Psoas muscle (tissue), 8 donors: ENCODE measurements at places on chromosomes 6 and 20. TPM values are rescaled to one million over a fixed set of nuclear protein-coding genes. Genes with fewer than 3 reads are reported as not detected.

DNA sequence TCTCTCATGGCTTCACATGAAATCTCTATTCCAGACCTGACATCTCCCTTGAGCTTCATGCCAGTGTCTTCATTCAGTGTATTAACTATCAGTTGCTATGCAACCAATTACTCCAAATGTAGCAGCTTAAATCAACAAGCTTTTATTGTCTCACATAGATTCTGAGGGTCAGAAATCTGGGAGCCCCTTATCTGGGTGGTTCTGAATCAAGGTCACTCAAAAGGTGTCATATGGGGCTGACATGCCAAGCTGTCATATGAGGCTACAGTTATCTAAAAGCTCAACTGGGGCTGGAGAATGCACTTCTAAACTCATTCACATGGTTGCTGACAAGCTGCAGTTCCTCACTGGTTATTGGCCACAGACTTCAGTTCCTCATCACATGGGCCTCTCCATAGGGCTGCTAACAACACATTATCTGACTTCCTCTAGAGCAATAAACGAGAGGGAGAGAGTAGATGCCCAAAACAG, 7.3 kb upstream of the CGA start:
- no peaks in the 10 kb centered on the region for H3K36me3 ChIP-seq
- DNase-seq: no peak
- H3K4me1 ChIP-seq: no peaks in the 10 kb centered on the region
- H3K4me3 ChIP-seq: no peak overlapping the region

DNA sequence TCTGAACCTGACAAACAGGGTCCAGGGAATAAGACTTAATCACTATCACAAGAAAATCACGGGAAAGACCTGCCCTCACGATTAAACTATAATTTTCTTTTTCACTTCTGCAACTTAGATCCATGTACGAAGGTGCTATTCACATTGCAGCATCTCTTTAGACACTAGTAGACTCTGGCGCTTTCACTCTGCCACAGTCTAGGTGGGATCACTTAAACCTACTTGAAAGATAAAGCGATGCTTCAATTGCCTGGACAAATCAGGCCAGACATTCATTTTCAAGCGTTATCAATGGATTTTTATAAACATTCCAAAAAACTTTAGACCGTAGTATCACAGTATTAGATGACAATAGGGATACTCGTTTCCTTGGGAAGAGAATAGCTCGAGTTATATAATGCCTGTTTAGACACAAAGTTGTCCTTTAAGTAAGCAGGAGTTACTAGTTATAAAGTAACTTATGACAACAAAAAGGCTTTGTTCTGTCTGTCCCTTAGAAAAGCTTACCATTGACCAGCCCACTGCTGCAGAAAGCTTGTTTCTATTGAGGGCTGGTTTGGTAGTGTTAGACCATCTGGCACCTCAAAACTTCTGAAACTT, 367.3 kb downstream of the UTRN start:
- no peak overlapping the region for H3K27ac ChIP-seq
- H3K27me3 ChIP-seq: no peaks in the 10 kb centered on the region
- H3K4me3 ChIP-seq: no peak overlapping the region

DNA sequence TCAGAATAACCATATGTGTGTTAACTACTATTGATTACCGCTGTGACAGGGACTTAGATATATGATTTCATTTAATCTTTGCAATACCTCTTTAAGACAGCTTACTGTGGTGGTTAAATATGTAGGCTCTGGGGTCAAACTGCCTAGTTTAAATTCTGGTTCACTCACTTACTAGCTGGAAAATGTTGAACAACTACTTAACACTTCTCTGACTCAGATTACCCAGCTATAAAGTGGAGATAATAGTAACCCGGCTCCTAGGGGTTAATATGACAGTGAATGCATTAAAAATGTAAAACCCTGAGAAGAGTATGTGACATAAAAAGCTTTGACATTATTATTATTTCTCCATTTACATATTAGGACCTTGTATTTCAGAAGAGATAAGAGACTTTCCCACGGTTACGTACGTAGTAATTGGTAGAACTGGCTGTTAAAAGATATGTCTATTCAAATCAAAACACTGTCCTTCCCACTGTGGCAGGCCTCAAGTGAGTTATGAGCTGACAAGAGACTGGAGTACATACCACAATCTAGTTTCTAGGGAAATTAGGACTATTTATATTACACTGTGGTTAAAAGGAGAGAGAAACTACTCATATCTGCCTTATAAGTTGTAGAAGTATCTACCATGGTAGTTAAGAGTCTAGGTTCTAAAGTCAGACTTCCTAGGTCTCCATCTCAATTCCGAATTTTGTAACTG, 4.4 kb upstream of the PLCB1 start:
- H3K36me3 ChIP-seq: no peaks in the 10 kb centered on the region
- H3K4me1 ChIP-seq: no peaks in the 10 kb centered on the region
- H3K27me3 ChIP-seq: no peaks in the 10 kb centered on the region
- no peak for DNase-seq
- no peak overlapping the region for H3K4me3 ChIP-seq

GRCh38 chr6:140731741-140732140, 1357.3 kb upstream of the CITED2 start:
- no peaks in the 10 kb centered on the region for H3K4me1 ChIP-seq
- H3K27me3 ChIP-seq: no peaks in the 10 kb centered on the region
- no peak for DNase-seq
- H3K27ac ChIP-seq: no peak overlapping the region

- H3K36me3 ChIP-seq: no peaks in the 10 kb centered on the region
- H3K27me3 ChIP-seq: no peaks in the 10 kb centered on the region
- H3K4me1 ChIP-seq: peaks cover 13% of the 10 kb centered on the region
- no peak overlapping the region for H3K27ac ChIP-seq
- no peak for DNase-seq
- no peak overlapping the region for H3K4me3 ChIP-seq
Observed at GRCh38 chr6:116218172-116218633, 35.7 kb downstream of the TSPYL4 start.

DNA sequence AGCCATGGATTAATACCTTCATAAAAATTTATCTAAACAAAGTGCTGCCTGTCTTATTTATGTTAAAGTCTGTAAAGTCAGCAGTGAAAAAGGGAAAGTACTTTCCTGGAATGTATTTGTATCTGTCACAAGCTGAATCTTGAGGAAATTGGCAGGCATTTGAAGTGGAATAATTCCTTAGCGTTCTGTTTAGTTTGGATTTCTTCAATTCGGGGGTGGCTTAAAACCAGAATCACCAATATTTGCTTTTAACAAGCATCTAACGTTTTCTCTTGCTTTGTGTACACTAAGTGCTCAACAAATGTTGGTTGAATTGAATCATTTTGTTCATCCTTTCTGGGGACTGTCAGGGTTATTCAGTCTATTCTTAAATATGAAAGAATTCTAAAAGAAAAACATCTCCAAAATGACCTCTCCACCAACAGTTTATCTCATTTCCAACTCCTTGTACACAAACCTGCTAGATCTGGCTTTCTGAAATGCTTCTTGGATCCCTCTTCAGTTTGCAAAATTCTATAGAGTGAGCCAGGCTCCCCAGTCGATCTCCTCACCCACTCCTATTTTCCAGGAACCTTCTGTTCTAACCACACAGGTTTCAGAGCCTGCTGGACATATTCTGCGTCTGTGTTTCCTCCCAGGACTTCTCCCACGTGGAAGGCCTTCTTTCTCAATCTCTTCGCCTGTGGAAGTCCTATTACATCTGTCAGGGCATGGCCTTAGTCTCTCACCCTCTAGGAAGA, 2.0 kb upstream of the NPEPL1 start:
- peaks cover 32% of the 10 kb centered on the region for H3K4me1 ChIP-seq
- peaks cover 4% of the 10 kb centered on the region for H3K36me3 ChIP-seq
- no peak for DNase-seq
- no peak overlapping the region for H3K4me3 ChIP-seq
- H3K27me3 ChIP-seq: no peaks in the 10 kb centered on the region
- peak overlapping the region; percentile 91 for H3K27ac ChIP-seq

GRCh38 chr6:136468711-136469110, 81.5 kb downstream of the MAP7 start:
- H3K36me3 ChIP-seq: no peaks in the 10 kb centered on the region
- no peak overlapping the region for H3K4me3 ChIP-seq
- no peak for DNase-seq
- H3K27ac ChIP-seq: no peak overlapping the region
- no peaks in the 10 kb centered on the region for H3K4me1 ChIP-seq

- H3K27ac ChIP-seq: no peak overlapping the region
- no peaks in the 10 kb centered on the region for H3K27me3 ChIP-seq
- no peaks in the 10 kb centered on the region for H3K36me3 ChIP-seq
- H3K4me1 ChIP-seq: no peaks in the 10 kb centered on the region
- DNase-seq: no peak
Observed at GRCh38 chr20:973785-974194, 28.3 kb downstream of the RSPO4 start.

The RTEL1 gene
- 17.5 TPM for total RNA-seq

The CYP24A1 gene
- total RNA-seq: not detected
